ENCODE measurements at places on chromosomes 12 and 14.

DNA sequence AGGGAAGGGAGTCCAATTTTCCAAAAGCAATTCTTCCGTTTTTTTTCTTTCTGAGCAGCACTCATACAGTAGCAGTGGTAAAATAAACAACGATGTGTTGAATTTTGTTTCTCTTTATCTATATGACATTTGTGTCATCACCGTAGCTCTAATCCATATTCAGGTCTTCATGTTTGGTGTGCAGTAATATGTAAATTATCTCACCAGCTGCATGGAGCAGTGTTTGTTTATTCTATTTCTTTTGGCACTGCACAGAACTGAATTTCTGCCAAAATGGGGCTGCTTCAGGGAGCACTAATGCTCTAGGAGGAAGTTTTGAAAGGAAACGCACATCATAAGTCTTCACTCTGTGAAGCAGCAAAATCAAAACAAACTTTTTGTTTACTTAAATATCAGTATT lies 130.0 kb upstream of the NPAS3 start:
- DNase-seq: no peak

- DNase-seq: no peak
Measured at GRCh38 chr12:120150919-120151525, 34.5 kb upstream of the RAB35 start.

GRCh38 chr12:77746096-77746495 lies 84.6 kb upstream of the NAV3 start:
- peak; percentile 88 for DNase-seq

- no peak for DNase-seq
Measured at GRCh38 chr14:39766397-39767000, 334.3 kb upstream of the FBXO33 start.

DNA sequence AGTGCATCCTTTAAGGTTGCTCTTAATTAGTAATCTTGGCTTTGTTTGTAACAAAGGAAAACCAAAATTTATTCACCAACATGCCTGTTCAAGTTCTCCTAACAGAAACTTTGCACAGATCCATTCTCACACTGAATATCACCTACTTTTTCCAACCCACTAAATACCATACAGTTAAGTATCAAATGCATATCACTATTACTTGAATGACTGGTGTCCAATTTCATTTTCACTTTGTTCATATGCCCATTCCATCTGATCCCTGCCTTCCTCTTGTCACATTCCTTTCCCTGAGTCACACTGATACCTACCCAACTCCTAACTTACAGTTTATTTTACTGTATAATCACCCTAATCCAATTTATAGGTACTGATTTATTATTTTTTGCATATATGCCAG lies 286.4 kb downstream of the NELL2 start:
- DNase-seq: no peak

DNA sequence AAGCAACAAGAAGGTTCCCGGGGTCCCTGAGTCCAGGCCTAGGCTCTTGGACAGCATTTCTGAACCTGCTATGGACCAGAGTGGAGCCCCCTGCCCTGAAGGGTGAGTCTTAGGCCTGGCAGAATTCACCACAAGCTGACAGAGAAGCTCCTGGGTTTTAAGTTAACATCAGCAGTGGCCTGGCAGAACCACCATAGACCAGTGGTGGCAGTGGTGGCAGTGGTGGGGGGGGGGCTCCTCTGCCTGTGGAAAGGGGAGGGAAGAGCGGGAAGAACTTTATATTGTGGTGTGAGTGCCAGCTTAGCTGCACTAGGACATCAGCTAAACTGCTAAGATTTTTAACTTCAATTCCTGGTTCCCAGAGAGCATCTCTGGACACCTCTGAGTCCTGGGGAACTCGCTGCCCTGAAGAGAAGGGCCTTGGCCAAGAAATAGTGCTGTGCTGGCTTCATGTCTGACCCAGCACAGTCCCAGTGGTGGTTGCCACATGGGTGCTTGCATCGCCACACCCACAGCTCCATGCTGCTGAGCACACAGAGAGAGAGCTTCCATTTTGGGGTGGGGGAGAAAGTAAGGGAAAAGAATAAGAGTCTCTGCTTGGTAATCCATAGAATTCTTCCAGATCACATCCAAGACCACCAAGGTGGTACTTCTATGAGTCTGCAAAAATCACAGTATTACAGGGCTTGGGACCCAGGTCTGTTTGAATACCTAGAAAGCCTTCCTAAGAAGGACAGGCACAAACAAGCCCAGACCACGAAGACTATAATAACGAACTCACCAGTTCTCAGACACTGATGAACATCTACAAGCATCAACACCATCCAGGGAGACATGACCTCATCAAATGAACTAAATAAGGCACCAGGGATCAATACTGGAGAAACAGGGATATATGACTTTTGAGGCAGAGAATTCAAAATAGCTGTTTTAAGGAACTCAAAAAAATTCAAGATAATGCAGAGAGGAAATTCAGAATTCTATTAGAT lies 20.4 kb upstream of the RNF212B start:
- DNase-seq: no peak

DNA sequence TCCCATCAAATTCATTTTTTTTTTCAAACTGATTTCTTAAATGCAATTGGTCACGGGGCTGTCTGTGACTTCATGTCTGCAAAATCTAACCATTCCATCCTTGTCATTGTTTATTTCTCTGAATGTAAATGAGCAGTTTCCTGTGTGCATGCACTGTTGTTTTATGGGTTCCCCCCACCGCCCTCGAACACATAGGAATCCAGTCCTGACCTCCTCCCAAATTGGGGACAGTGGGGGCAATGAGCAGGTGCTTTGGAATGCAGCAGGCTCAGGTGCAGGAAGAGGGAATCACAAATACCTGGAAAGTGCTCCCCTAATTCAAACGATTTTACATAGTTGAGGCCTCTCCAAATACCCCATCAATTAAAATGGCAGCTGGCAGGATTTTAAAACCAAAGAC lies 62.6 kb upstream of the ESRRB start:
- DNase-seq: no peak

DNA sequence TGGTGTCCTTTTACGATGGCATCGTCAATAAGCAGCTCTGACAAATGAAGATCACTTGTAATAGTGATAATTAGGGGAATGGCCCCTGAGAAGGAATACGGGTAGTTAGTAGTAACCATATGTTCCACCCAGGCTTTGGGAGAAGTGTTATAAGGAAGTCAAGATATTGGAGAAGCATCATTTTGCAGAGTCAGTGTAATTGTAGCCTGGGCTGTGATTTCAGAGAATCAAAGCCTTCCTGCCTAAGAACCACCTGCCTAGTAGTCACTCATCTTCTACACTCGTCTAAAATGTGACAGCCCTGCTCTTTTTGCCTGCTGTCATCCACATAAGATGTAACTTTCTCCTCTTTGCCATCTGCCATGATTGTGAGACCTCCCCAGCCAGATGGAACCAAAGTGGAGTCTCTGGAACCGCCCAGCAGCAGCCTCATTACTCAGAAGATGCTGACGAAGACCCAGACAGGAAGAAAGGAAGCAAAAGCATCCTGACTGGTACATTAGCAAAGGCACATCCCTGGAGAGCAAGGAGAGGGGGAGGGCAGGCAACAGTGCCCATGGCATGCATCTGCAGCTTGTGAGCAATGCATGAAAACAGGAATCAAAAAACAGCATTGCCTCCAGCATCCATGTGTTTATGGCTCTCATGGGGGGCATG lies 12.6 kb upstream of the EDDM3A start:
- no peak for DNase-seq

GRCh38 chr12:65614259-65614889 lies 209.9 kb upstream of the HMGA2 start:
- no peak for DNase-seq

GRCh38 chr12:120739031-120739762 lies 13.6 kb downstream of the ACADS start:
- no peak for DNase-seq

- DNase-seq: no peak
Measured at GRCh38 chr14:93970965-93971634, 5.3 kb downstream of the ASB2 start.

DNA sequence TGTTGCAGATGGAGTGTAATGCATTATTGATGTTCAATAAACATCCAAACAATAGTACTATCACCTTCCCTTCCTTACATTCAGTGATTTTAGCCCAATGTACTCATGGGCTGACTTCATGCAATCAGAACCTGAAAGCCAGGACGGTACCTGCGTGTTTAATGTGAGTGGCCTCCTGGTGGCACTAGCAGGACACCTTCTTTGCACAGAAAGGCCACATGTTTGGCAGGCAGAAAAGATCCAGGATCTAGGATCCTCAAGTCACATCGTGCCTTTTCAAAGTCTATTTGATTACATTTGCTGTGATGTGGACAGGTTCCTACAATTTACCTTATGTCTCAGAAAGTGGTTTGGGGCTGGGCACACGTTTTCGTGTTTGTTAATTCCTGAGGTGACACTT lies 82.9 kb downstream of the NEDD1 start:
- peak; percentile 25 for DNase-seq

- no peak for DNase-seq
Measured at GRCh38 chr12:107372229-107372658, 278.9 kb upstream of the CRY1 start.

- DNase-seq: no peak
Measured at GRCh38 chr12:85835426-85836196, 598 bp downstream of the RASSF9 start.

GRCh38 chr12:108696111-108696995 lies 35.0 kb downstream of the CORO1C start:
- DNase-seq: peak; percentile 92

DNA sequence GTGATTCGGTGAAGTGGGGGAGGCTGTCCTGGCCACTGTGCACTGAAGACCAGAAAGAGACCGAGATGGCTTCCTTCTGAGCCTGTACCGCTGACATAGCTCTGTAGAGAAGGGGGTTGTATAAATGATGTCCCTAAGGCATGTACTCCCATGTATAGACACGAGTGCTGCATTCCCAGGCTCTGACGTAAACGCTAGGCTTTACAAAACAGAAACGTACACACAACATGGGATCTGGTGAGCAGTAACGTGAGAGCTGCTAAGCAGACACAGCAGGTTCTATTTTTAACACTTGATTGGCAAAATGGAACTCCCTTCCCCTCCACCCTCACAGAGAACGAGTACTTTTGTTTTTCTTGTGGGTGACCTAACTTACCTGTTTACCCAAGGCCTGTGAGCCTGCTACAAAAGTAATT lies 35.9 kb downstream of the ACADS start:
- peak; percentile 67 for DNase-seq

- no peak for DNase-seq
Measured at GRCh38 chr14:103135333-103136260, 12.3 kb downstream of the TNFAIP2 start.

DNA sequence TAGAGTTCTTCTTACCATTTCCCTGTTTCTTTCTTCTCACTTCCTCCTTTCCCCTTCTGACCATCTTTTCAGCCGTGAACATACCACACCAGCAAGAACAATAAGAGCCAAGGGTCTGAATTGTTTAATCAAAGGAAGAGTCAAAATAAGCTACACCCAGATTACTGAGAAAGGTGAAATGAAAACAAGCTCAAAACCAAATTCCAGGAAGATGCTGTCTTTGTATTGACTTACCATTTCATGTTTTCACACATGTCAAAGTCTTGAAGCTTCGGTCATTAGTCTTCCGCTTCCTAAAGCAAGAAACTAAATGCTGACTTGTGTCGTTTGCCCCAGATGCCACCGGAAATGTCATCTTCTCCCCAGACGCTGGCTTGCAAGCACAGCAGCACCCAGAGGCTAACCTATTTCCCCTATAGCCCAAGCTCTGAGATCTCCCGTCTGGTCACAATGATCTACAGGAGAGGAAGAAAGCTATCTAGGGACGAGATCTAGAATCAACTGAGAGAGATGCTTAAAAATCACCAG lies 136.5 kb upstream of the AMIGO2 start:
- DNase-seq: no peak

GRCh38 chr14:73685328-73685727 lies 28.9 kb downstream of the PNMA1 start:
- DNase-seq: no peak

- DNase-seq: no peak
Measured at GRCh38 chr12:127685931-127686330, 581.0 kb upstream of the TMEM132C start.

- DNase-seq: no peak
Measured at GRCh38 chr14:64693810-64694165, 10.4 kb upstream of the PLEKHG3 start.

GRCh38 chr12:54588110-54588889 lies at the start of gene PPP1R1A:
TSS of gene PPP1R1A (minus strand) at chr12:54588659. CDS start at chr12:54588488, 171 bp downstream.
- DNase-seq: no peak

DNA sequence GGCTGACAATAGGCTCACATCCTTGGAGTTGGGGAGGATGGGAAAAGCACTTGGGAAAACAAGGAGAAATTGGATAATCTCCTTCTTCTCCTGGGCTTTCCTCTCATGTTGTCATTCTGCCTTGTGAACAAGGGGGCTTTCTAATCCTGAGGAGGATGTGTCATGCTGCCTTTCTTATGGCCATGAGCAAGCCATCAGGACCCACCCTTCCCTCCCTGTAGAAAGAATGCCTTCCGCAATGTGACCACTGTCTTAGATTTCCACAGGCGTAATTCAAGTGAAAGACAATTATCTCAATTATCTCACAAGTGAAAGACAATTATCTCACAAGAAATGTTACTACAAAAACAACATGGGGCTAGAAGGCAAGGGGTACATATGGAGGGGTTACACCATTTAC lies 3.0 kb upstream of the OR6S1 start:
- no peak for DNase-seq

DNA sequence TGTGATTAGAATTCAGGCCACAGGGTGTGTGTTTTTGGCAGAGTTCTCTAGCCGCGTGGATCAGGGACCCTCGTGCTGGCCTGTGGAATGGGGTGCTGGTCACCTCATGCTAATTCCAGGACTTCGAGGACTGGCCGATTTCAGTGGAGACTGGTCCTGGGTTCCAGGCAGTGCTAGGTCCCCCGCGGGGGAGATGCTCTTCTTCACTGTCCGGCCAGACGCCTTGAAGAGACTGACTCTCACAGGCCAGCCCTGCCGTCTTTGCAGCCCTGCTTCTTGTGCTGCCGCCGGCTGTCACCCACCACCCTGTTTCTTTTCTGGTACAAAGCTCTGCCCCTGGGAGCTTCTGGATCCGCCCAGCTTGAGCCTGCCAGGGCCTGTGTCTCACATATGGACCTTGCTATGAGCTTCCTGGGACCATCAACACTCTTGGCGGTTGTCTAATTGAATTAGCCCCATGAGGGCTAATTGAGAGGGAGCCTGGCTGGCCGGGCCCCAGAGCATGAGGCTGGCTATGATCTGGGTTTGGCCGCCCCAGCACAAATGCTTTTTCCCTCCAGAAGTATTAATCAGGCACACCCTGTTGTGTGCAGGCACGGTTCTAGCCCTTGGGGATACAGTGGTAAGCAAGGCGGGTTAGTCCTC lies 8.2 kb downstream of the MLXIP start:
- DNase-seq: no peak

- DNase-seq: no peak
Measured at GRCh38 chr12:44708218-44708617, 167.9 kb downstream of the NELL2 start.

GRCh38 chr12:1911598-1912575 lies 6.6 kb downstream of the CACNA2D4 start:
- no peak for DNase-seq

GRCh38 chr12:87427770-87428169 lies 601.4 kb downstream of the C12orf50 start:
- peak; percentile 37 for DNase-seq
